ENCODE measurements at places on chromosomes 12 and 14.

DNA sequence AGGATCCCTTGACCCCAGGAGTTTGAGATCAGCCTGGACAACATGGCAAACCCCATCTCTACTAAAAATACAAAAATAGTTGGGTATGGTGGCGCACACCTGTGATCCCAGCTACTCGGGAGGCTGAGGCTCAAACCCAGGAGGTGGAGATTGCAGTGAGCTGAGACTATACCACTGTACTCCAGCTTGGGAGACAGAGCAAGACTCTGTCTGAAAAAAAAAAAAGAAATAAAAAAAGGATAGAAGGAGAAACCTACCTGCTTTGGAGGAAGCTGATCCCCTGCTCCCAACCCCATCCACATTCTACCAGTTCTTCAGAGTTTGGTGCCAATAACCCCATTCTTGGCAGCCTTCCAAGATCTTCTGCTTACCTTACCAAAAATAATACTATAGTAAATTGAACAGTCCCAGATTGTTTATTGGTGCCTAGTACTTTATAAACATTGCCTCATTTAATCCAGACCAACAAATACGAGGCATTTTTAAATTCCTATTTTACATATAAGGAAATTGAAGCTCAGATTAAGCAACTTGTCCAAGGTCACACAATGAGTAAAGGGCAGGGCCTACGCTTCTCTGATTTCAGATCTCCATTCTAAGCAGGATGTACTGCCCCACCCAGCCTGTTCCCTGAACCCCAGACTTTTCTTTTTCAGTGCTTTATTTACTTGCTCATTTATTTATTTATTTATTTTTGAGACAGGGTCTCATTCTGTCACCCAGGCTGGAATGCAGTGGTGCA, 33.2 kb upstream of the FAM222A start:
- no peak for DNase-seq

- DNase-seq = peak; percentile 28
Observed at GRCh38 chr14:61098721-61099120, 117.7 kb downstream of the SLC38A6 start.

DNA sequence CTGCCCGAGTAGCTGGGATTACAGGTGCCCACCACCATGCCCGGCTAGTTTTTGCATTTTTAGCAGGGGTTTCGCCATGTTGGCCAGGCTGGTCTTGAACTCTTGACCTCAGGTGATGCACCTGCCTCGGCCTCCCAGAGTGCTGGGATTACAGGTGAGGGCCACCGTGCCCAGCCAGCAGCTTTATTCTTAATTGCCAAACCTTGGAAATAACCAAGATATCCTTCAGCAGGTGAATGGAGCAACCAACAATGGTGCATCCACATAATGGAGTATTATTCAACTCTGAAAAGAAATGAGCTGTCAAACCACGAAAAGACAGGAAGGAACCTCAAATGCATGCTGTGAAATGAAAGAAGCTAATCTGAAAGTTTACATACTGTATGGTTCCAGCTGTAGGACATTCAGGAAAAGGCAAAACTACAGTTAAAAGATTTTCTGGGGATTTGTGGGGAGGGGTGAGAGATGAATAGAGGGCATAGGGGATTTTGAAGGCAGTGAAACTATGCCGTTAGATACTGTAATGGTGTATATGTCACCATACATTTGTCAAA, 118.8 kb upstream of the CCND2 start:
- DNase-seq = no peak

DNA sequence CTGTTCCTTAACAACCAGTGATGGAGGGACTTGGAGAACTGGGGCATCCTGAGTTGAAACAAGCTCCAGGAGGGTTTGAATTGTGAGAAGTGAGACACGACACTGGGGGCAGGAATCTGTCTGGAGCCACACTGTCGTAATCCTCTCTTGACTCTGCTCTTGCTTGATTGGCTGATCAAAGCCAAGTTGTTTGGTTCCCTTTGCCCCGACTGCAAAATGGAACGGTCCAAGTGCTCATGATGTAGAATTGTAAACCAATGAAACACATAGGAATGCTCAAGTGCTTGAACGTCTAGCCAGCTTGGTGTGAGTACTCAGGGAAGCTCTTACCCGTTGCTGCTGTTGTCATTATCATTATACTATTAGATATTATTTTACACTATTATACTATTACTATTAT, 98.1 kb downstream of the TMEM132C start:
- no peak for DNase-seq

DNA sequence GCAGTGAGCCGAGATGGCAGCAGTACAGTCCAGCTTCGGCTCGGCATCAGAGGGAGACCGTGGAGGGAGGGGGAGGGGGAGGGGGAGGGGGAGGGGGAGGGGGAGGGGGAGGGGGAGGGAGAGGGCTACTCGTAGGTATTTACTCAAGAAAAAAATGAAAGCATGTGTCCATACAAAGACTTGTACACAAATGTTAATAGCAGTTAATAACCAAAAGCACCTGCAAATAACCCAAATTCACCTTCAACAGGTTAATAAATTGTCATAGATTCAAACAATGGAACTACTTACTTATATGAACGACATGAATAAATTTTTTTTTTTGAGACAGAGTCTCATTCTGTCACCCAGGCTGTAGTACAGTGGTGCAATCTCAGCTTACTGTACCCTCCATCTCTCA, 152.4 kb downstream of the BRMS1L start:
- DNase-seq = no peak

DNA sequence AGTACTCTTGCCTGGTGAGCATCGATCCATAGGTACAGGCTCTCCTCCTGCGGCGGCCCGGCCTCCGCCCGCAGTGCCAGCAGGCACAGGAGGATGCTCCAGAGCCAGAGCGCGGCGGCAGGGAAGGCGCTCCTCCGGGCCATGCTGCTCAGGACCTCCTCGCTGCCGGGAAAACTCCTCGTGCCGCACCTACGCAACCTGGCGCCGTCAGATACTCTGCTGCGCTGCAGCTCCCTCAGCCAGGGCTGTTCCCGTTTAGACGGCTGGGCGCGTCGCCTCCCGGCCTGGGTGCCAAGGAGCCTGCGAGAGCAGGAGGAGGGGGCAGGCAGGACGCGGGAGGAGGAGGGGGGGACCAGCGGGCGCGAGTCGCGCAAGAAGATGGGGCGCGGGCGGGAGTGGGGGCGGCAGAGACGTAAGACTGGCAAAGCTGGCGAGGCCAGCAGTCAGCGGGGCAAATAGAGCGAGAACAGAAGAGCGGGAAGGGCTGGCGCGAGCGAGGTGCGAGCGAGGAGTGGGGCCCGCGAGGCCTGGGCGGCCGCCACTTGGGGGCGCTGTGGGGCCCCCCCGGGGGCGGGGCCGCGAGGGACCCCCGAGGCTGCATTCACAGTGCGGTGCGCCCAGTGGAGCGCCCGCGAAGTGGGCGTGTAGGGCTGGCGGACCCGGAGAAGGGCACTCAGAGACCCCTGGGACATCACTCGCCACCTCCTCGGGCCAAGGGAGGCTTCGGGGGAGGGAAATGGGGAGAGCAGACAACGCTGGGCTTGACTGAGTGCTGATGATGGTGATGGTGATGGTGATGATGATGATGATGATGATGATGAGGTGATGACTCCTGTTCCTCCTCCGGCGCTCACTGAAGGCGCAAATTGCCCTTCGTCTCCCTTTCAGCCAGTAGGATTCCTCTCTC, at the start of gene WIF1:
Gene WIF1 (minus strand): TSS at position 257 of the 907 bp plus-strand sequence. CDS start 114 bp downstream, at position 143.
- peak; percentile 8 for DNase-seq

DNA sequence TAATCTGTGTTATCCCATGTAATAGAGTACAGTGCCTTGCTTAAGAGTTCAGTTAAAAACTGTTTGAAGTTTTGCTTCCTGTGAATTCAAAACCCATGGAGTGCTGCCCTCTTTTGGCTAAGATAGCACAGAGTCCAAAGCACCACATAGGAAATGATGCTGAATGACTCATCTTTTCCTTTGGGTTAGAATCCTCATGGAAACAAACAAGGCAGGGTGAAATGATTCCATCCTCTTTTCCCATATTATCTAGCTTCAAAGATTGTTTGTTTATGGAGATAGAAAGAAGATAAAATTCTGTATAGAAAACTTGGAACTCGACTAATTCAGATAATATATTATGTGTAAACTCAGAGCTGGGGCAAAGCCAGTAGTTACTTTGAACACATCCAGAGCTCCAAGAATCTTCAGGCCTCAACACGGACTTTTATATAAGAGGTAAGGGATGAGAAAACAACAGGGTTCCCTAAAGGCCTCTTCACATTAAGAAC, 87.4 kb downstream of the OTOGL start:
- DNase-seq = peak; percentile 96

GRCh38 chr12:116125956-116126566, 151.4 kb downstream of the MED13L start:
- peak; percentile 20 for DNase-seq

DNA sequence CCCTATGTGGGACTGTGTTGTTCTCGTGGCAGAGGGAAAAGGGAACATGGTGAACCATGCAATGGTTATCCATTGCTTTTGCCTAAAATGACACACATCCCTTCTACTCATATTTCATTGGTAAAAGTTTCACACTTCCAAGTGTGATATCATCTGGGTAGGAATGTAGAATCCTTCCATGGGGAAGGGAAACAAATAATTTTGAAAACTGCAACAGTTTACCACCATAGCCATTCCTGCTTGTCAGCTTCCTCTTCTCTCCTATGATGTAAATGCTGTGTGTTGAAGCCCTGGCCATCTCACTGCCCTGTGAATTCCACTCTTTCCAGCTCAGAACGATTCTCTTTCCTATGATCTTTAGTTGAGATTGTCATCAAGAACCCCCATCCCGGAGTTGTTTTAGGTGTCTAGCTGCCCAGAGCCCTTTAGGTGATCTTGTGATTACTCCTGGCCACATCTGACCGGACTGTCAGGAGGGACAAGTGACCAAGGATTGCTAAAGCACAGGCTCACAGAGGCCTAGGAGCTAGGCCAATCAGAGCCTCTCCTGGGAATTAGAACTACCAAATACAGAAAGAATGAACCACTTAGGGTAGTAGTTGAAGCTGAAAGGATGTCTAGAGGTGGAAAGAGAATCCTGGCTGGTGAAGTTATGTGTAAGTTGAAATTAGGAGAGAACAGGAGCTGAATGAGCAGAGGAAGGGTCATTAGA, 84.6 kb downstream of the VCPKMT start:
- DNase-seq = peak; percentile 83

- no peak for DNase-seq
Observed at GRCh38 chr14:92888896-92889295, 34.1 kb upstream of the CHGA start.

DNA sequence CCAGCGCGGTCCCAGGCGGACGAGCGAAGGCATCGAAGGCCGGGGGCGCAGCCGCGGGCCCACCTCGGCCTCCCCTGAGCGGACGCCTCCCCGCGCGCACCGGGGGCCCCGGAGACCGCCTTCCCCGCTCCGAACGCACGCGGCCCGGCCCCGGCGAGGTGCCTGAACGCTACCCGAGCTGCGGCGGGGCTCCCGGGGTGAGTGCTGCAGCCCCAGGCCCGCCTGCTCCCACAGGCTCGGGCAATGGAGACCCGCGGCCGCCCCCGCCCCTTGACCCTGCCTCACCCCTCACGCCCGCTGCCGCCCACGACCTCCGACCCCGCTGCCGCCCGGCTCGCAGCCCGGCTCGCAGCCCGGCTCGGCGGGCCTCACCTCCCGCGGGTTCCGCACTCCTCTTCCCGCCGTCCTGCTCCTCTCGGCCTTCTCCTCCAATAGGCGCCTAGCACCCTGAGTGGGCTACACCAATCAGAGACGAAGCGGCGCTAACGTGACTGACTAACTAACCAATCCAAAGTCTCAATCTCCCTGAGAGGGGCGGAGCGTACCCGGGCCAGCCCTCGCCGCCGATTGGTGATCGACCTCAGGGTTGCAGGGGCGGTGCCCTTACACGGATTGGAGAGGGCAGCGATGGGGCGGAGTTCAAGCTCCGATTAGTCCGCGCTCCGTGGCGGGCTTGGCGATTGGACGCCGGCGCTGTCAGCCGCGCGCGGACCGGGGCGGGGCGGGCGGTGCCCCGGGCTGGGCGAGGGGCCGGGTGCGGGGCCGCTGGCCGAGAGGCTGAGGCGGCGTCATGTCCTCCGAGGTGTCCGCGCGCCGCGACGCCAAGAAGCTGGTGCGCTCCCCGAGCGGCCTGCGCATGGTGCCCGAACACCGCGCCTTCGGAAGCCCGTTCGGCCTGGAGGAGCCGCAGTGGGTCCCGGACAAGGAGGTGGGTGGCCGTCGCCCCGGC, at the start of the genes XRCC3 and ZFYVE21:
Gene XRCC3 (minus strand): TSS at position 400 of the 949 bp plus-strand sequence. CDS start 4,364 bp downstream, outside the sequence.
Gene ZFYVE21 (plus strand): TSS at position 759 of the 949 bp plus-strand sequence. CDS start 32 bp downstream, at position 791.
- peak; percentile 99 for DNase-seq

- no peak for DNase-seq
Observed at GRCh38 chr14:105527381-105527825, 1.0 kb downstream of the TMEM121 start.

GRCh38 chr14:22190411-22191191, 398.4 kb downstream of the DAD1 start:
- peak; percentile 58 for DNase-seq

- peak; percentile 74 for DNase-seq
Observed at GRCh38 chr14:28308734-28309133, 457.9 kb upstream of the FOXG1 start.

- DNase-seq = no peak
Observed at GRCh38 chr14:50999726-51000125, 55.4 kb upstream of the PYGL start.

- DNase-seq = peak; percentile 51
Observed at GRCh38 chr12:5138845-5139244, 95.2 kb downstream of the KCNA5 start.

- no peak for DNase-seq
Observed at GRCh38 chr14:89056394-89056793, 231.9 kb downstream of the TTC8 start.

DNA sequence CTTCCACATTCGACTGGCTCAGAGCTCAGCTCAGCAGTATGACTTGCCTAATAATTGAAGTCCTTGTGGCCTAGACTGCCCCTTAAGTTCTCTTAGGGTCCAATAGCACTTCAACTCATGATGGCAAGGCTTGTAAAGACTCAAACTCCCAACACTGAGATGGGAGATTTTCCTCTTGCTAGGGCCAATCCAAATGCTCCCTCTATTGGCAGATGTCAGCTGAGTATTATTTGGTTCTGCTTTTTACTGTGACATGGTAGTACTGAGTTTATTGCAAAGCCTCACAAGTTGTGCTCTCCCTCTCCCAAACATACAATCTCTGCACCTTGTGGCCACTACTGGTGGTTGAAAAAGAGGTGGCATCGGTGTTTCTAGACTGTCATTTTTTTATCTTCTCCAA, 164.2 kb downstream of the ALG10 start:
- no peak for DNase-seq

DNA sequence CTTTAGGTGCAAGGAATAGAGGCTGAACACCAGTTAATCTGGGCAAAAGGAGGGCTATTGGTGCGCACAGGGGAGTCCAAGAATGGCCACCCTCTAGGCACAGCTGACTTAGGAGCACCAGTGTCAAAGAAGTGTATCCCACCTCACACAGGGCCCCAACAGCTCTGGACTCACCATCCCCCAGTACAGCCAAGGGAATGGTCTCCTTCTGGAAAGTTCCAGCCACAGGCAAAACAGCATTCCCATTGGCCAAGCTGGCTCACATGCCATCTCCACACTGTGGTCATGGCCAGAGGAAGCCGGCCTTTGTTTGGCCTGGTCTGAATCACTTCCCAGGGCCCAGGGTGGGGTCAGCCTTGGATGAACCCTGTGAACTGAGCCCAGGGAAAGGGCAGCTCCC, 120.1 kb downstream of the DICER1 start:
- DNase-seq = no peak

GRCh38 chr12:104835317-104835716, 122.8 kb downstream of the SLC41A2 start:
- DNase-seq = no peak

- DNase-seq = no peak
Observed at GRCh38 chr14:101027291-101027690, 123.8 kb upstream of the RTL1 start.
